ENCODE measurements at places on chromosomes 12 and 14. TPM values are rescaled to one million over a fixed set of nuclear protein-coding genes. Genes with fewer than 3 reads are reported as not detected.

Gene HHIPL1
- 2.6 TPM for total RNA-seq

Gene TRMT61A
- total RNA-seq, result 15.1 TPM

Gene KRT71
- total RNA-seq, result not detected

Gene CLEC2A
- 3.7 TPM for total RNA-seq

Gene SCN8A
- 10.7 TPM for total RNA-seq

Gene DPPA3
- total RNA-seq, result 1.2 TPM

Gene TAS2R50
- 0.33 TPM for total RNA-seq

Measured in H1 (cell line).